Stimulated activated CD4-positive, alpha-beta T cell treated with anti-CD3 and anti-CD28 coated beads, Interleukin-1b, Interleukin-23, amount 100 ng/mL, for 1 hour (primary cell): ENCODE measurements at places on chromosomes 2 and 18.

DNA sequence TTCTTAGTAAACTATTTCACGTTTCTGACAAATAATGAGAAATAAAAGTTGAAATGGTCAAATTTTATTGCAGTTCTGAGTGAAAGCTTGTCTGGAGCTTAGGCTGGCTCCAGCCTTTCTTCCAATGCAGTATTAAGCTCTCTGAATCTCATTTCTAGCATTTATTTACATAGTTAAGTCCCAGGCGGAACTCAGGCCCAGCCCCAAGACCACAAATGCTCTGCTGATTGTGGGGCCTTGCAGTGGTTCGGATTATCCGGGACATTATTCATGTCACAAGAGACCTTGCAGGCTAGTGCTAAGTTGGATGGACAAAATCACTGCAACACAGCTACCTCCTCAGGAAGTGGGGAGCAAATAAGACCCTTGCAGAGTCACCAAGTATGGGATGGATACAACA, 2009.3 kb upstream of the CELF4 start:
- no peak for DNase-seq

DNA sequence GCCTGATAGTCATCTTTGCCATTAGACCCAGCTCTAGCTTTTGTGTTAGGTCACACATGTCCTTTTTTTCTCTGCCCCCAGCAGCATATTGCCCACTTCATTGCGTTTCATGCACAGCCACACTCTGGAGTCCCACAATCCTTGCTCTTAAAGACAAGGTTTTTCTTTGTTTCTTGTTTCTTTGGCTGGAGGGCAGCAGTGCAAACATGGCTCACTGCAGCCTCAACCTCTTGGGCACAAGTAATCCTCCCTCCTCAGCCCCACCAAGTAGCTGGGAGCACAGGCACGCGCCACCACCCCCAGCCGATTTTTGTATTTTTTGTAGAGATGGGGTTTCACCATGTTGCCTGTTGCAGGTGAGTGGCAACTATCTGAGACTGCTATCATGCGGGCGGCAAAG, 16.9 kb upstream of the PAPOLG start:
- DNase-seq = no peak

- no peak for DNase-seq
Measured at GRCh38 chr2:104563398-104563996, 290.4 kb upstream of the POU3F3 start.

DNA sequence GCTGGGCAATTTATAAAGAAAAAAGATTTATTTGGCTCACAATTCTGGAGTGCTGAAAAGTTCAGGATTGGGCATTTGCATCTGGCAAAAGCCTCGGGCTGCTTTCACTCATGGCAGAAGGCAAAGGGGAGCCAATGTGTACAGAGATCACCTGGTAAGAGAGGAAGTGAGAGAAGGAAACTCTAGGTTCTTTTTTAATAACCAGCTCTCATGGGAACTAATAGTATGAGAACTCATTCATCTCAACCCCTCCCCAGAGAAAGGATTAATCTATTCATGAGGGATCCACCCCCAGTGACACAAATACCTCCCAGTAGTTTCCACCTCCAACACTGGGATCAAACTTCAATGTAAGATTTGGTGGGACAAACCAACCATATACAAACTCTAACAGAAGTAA, 129.0 kb downstream of the EVA1A start:
- no peak for DNase-seq

- no peak for DNase-seq
Measured at GRCh38 chr2:21650569-21650968, 526.8 kb downstream of the TDRD15 start.

GRCh38 chr2:223057569-223057968, 5.6 kb downstream of the KCNE4 start:
- no peak for DNase-seq

- DNase-seq = no peak
Measured at GRCh38 chr18:27996801-27997272, 180.1 kb downstream of the CDH2 start.

- DNase-seq = no peak
Measured at GRCh38 chr18:13363359-13363758, 144.8 kb downstream of the LDLRAD4 start.

DNA sequence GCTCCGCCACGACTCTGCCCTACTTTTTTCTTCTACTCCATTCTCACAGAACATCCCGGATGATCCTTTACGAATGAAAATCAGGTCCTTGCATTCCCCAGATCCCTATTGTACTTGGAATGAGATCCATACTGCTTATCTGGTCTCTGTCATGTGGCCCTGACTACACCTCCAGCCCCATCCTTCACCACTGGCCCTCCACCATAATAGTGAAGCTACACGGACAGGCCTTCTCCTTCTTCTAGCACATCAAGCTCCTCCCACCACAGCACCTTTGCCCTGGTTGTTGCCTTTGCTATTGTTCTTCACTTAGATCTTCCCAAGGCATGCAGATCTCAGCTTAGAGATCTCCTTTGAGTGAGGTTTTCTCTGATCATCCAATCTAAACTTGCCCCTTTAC, 20.1 kb upstream of the RMDN2 start:
- DNase-seq = no peak

DNA sequence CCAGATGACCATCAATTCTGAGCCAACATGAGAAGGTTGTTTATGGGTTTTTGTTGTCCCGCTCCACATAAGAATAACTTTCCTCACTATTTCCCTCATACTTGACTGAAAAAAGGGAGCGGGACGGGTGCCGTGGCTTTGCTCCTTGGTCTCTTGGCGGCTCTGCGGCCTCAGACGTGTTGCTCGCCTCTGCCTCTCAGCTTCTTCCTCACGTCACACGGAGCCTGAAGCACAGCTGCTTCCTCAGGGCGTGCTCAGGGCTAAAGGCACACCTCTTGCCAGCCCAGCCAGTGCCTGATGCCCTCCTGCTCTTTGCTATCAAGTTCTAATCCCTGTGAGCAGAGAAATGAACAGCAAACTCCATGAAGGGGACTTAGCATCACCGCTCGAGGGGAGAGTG, 17.9 kb upstream of the ID2 start:
- no peak for DNase-seq

GRCh38 chr18:28152354-28152753, 24.6 kb downstream of the CDH2 start:
- DNase-seq = no peak

- peak; percentile 19 for DNase-seq
Measured at GRCh38 chr2:70553584-70554337, at the start of gene TGFA. Gene TGFA (minus strand): TSS chr2:70553826. CDS start chr2:70553767, 59 bp downstream.

GRCh38 chr2:20704886-20705285, 37.9 kb downstream of the GDF7 start:
- DNase-seq = no peak

GRCh38 chr2:140136366-140136765, 1356.2 kb upstream of the NXPH2 start:
- no peak for DNase-seq

DNA sequence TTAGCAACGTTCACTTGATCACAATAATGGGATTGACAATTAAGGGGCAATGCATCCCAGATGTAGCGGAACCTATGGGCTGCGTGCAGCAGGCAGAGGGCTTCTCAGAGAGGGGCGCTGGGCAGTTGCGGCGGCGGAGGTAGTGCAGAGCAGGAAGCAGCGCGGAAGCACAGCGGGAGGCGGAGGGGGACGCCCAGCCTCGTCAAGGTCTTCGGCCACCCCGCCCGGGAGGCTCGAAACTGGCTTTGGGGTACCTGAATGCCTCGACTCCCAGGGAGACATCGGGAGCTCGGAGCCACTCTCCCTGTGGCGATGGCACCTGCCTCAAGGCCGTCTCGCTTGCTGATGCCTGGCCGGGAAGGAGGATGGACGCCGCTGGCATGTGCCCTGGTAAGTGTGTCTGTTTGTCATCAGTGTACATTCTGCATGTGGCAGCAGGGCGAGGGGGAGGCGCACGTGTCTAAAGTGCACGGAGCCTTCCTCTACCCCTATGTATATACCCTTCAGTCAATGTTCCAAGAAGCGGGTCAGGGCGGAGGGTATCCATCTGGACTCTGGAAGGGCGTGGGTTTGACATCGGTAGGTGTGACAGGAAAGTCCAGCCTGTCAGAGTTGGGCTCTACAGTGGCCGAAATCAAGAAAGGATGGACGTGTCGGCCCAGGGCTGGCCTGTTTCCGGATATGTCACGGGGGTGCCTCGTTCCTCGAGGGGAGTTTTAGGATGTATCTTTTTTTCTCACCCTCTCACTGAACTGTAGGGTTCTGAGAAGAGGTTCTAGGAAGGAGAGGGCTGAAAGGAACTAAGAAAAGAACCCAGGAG, 7.5 kb upstream of the SP9 start:
- no peak for DNase-seq

- DNase-seq = no peak
Measured at GRCh38 chr2:107635883-107636282, 190.8 kb upstream of the RGPD4 start.

DNA sequence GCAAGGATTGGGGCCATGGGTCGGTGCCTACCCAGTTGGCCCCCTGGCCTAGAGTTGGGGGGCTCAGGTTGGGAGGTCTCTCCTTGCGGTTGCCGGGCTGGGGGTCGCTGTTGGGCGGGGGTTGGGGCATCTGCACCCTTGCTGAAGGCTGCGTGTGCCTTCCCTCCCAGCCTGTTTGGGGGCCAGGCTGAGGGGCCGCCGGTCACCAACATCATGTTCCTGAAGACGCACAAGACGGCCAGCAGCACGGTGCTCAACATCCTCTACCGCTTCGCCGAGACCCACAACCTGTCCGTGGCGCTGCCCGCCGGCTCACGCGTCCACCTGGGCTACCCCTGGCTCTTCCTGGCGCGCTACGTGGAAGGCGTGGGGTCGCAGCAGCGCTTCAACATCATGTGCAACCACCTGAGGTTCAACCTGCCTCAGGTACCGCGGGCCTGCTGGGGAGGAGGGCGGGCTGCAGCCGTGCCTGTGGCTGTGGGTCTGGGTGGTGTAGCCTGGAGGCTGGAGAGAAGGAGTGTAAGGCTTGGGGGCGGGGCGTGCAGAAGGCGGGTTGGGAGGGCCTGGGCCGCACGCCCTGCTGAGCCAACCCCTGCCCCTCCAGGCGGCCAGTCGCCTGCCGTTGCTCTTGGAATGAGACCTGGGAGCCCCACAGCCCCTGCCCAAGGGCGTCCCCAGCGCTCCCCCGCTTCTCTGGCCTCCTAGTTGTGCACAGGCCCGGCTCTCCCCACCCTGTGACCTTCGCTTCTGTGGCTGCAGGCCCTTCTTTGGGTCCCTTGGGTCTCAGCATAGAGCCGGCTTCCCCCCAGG, 7.2 kb upstream of the NEU4 start:
- DNase-seq = no peak

DNA sequence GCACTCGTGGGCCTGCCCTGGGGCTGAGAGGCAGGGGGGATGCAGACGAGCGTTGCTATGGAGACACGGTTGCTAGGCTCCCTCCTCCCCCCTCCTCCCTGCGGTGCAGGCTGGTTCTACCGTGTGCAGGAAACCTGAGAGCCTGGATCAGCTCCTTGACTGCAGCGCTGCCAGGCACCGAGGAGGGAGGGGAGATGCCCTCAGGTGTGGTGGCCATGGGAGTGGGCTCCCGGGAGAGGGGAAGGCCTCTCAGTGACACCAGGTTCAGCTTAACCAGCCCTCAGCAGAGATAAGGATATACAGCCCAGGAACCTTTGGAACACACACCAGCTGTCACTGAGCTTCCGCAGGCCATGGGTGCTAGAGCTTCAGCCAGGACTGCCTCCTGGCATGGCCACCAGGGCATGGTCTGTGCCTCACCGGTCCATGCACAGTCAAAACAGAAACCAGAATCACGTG, 124.4 kb upstream of the PXDN start:
- no peak for DNase-seq

DNA sequence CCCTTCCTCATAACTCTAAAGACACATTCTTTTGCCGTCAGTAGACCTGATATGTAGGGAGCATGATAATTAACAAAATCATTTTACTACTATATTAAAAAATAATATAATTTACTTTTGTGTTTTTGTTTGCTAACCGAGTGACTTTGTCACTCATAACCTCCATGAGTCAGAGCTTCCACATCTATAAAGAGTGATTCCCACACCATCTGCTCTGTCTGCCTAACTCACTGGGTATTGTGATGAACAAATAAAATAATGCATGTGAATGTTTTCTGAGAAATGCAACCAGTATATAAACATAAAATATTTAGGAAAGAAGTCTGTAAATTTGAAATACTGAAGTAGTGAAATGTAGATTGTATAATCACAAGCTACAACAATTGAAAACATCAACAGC, 123.4 kb upstream of the DSEL start:
- DNase-seq = no peak

GRCh38 chr2:85541753-85542457, 2.9 kb downstream of the MAT2A start:
- DNase-seq = no peak

DNA sequence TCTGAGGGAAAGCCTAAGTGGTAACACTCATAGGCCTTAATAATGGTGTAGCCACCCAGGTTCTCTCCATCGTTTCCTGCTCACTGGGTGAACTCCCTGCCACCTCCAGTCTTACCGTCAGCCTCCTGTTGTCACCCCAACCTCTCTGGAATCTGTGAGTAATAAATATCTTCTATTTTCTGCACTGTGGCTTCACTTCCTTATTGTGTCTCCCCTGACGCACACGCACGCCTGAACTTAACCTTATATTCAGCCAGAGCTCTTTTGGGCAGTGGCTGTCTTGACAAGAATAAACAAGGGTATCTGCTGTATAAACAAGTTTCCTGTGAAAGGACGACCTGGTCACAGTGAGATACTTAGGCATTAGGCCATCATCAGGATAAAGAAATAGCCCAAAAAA, 467.2 kb downstream of the SPAG16 start:
- DNase-seq = no peak

DNA sequence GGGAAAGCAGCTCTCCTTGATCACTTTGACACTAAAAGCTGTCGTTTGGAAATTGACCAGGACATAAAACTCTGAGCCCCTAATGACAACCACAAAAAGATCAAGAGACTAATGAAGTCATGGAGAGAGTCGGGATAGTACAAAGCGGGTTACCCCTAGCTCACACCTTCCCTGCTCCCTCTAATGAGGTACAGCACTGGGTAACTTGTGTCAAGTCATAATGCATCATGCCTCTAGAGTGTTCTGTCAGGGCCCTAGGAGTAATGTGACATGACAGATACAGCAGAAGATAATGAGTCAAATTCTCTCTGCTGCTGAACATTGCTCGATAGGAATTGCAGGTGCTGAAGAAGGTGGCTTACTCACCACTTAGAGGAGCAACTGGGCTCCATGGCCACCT, 130.7 kb downstream of the AQP4 start:
- no peak for DNase-seq

- no peak for DNase-seq
Measured at GRCh38 chr2:78035804-78036203, 513.6 kb upstream of the LRRTM4 start.

GRCh38 chr2:96808176-96808837, 7.8 kb upstream of the CNNM3 start:
- DNase-seq = no peak

DNA sequence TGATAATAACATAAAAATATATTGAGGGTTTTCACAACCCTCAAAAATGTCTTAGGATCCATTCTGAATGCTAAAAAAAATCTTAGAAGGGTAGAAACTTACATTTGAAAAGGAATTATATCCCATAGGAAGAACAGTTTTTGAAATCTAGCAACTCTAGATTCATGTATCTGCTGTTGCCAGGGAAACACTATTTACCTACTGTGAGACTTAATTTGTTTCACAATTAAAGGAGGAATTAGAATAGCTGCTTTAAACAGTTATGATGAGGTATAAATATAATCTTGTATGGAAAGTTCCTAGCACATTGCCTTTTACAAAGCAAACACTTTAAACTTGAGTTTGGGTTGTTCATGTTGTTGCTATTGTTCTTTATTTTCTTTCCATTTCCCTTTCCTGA, 988.2 kb downstream of the SUCLG1 start:
- no peak for DNase-seq

- DNase-seq = no peak
Measured at GRCh38 chr2:199631129-199631528, 173.4 kb upstream of the SATB2 start.
